ENCODE measurements at places on chromosomes 3 and 15. TPM values are rescaled to one million over a fixed set of nuclear protein-coding genes. Genes with fewer than 3 reads are reported as not detected.

Gene ERICH6
- total RNA-seq = not detected

Gene BCL2A1
- 18.4 TPM for total RNA-seq

Gene TMED3
- 196 TPM for total RNA-seq

Gene THPO
- total RNA-seq = not detected

Gene POTEB3
- not detected for total RNA-seq

Gene ST8SIA2
- total RNA-seq = 0.44 TPM

Data from A549 treated with CpdA at 1 μM for 4 hours (cell line).